ENCODE measurements at places on chromosomes 4 and X.

DNA sequence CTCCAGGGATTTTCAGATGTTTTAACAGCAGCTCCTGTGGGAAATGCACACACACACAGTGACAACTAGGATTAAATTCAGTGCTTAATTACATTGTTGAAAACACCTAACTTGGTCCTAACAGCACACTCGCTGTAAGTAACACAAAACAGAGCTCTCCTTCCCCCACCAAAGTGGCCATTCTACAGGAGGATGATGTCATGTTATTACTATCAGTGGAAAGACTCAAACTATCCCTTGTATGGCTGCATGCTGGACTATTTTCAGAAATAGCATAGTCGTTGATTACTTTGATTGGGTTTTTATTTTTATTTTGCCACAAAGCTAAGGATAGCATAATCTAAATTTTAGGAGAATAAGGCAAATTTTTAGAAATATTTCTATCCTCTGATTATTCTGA is 406.3 kb downstream of the SPRY1 start:
- no peak for DNase-seq

GRCh38 chr4:114866901-114867670 is 246.3 kb downstream of the NDST4 start:
- DNase-seq = no peak

GRCh38 chr4:38889143-38889542 is 21.5 kb downstream of the FAM114A1 start:
- no peak for DNase-seq

GRCh38 chr4:46946919-46947536 is 38.0 kb upstream of the COX7B2 start:
- no peak for DNase-seq

GRCh38 chr4:141995056-141995455 is 358.7 kb downstream of the IL15 start:
- no peak for DNase-seq

GRCh38 chrX:23989689-23990088 is 37.3 kb downstream of the KLHL15 start:
- no peak for DNase-seq

- no peak for DNase-seq
Measured at GRCh38 chr4:154364066-154364845, 127.3 kb downstream of the DCHS2 start.

GRCh38 chr4:108068442-108068841 is 78.8 kb downstream of the HADH start:
- no peak for DNase-seq

DNA sequence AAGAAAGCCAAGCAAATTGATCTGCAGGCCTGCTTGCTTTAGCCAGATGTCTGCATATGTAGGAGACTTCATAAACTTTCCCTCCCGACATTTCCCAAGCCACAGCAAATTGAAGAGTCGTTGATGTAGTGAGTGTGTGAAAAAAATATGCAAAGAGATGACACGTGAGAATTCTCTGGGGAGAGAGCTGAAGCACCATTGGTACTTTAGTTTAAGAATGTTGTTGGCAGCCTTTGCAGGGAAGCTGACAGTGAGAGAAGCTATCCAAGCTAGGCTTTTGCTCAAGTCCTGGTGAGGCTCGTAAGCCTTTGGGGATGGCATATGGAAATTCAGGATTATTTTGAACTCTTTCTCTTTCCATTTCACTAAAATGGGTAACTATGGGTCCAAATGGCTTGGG is 87.5 kb downstream of the GLRA2 start:
- DNase-seq = no peak

- no peak for DNase-seq
Measured at GRCh38 chr4:121801715-121802075, 572 bp downstream of the EXOSC9 start.

GRCh38 chrX:101419489-101419888 is 11.5 kb downstream of the HNRNPH2 start:
- DNase-seq = no peak

DNA sequence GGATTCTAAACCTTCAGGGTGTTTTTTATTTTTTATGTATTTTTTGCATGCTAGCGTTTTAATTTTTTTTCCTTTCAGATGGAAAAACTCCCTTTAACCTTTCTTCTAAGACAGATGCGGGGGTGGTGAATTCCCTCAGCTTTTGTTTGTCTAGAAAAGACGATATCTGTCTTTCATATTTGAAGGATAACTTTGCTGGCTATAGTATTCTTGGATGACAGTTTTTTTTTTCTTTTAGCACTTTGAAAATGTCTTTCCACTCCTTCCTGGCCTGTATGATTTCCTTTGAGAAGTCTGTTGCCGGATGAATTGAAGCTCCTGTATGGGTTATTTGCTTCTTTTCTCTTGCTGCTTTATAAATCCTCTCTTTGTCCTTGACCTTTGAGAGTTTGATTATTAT is 26.6 kb downstream of the PSAPL1 start:
- no peak for DNase-seq

DNA sequence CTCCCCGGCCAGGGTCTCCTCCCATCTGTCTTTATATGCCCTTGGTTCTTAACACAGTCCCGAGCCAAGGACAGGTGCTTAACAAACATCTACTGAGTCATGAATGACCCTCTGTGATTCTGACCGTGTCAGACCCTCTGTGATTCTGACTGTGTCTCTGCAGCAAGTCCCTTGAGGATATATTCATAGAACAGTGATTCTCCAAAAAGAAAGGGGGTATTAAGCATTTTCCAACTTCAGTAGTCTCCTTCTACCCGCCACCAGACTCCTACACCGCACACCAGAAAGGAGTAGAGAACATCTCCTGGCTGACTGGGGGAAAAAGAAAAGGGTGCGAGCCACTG is 13.6 kb downstream of the ACSL1 start:
- no peak for DNase-seq

- no peak for DNase-seq
Measured at GRCh38 chr4:127778102-127778501, 4.0 kb upstream of the HSPA4L start.

DNA sequence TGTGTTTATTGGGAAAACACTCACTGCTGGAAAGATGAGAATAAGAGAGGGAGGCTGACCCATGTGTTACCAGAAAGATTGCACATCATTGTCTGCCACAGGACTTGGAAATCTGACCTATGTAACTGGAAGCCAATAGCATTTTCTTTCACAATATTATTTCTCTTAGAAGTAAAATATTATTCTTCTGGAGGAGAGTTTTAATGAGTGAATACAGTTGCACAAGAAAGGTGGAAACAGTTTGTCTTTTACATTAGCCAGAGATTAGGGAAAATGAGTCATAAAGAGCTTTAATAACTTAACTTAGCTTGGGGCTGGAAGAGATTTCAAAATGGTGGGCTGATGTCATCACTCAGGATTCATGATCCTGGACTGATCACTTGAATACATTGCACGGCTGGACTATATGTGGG is 31.5 kb upstream of the LNX1 start:
- no peak for DNase-seq

DNA sequence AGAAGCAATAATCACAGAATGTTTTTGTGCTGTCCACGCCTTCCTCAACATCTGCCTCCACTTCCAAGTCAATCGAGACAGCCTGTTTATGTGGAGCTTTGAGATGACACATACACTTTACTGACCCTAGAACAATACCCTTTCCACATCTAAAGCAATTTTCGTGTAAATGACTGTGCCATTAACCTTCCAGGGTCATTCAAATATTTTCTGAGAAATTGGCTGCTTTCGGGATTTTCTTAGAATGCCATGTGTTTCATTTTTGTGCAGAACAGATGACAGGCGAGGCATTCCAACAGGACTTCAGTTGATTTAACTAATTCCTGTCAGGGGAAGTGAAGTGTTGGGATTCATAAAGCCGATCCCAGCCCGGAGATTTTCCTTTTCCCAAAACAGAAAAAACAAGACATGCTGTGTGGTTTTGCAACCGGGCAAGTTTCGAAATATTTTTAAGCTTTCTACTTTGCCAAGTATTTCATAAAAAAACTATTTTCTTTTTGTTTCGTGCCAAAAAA is 73.9 kb downstream of the SORBS2 start:
- DNase-seq = no peak

DNA sequence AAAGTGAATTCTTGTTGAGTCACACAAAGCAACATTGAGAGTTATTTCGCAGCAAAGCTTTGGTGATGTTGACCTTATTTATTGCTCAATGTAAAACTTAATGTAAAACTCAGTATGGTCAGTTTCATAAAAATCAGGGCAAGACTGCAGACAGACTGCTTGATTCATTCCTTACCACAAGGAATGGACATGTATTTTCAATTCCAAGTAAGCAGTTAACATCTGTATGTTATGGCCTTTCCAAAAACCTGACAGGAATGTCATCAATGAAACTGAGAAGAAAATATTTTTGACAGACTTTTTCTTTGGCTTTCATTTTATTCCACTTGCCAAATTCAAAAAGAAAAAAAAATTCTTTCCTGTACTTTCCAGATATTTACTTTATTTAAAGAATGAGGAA is 488.3 kb downstream of the ANKRD50 start:
- no peak for DNase-seq

DNA sequence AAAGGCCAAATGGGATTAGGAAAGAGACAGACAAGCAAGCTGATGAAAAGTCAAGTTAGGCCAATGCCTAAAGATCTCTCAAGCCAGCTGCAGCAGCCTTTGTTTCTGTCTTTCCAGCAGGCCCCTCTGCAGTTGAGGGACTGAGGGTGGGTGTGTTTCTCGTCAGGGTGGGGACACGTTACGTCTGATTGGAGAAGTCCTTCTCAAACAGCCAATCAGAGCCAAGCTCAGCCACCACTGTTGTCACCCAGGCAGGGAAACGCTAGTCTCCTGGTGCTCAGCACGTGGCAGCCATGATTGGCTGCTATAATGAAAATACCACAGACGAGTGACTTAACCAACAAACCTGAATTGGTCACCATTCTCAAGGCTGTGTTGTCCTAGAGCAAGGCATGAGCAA is 177.1 kb upstream of the LCORL start:
- DNase-seq = no peak

DNA sequence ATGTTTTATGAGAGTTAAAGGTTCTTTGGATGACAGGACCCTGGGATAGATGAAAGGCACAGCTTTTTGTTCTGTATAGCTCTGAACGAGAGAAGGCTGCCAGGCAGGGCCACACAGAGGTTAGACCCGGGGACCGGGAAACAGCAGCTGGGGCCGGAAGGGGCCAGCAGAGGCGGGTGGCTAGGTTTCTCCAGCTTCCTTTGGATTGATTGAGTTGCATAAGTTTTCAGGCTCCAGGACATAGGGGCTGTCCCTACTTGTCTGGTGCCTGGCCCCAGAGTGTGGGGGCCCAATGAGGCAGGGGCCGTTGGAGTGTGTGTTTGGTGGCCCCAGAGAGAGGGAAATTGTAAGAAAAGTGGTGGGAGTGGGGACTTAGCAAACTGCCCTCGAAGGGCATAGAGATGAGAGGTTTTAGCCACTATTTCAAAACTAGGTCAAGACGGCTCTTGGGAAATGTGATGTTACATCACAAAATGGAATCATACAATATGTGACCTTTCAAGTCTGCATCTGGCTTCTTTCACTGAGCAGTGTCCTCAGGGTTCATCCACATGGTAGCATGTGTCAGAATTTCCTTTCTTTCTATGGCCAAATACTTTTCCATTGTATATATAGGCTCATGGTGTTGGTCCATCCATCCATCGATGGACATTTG is 3.7 kb downstream of the ZFP92 start:
- DNase-seq = no peak

DNA sequence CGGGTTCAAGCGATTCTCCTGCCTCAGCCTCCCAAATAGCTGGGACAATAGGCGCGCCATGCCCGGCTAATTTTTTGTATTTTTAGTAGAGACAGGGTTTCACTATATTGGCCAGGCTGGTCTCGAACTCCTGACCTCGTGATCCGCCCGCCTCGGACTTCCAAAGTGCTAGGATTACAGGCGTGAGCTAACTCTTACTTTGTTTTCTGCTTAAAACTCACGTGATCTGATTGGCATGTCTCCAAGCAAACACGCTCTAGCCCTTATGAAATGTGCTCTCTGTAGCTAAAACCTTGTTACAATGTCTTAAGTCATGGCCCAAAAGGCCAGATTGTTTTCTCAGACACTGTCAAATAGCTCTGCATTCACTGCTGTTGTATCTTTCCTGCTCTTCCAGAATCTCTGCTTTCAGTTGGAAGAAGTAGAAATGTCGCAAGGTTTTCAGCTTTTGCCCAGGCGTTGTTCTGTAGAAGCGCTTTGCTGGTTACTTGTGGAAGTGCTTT is 39.7 kb upstream of the OGT start:
- DNase-seq = no peak

DNA sequence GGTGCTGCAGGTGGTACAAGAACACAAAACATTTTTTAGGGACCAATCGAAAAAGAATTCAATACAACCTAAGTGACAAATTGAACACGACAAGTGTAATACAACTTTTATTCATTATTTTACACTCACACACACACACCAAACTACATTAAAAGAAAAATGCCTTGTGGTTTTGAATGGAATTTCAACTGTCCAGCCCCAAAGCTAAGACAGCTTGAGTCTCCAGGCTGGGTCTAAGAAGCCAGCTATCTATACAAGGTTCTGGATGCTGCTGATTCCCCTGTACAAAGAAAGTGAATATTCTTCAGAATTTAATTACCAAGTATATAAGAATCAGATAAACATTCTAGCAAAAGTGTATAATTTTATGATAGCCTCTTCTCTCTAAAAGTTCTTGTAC is 118.2 kb downstream of the PPP3CA start:
- no peak for DNase-seq

GRCh38 chr4:26248647-26249046 is 72.2 kb upstream of the RBPJ start:
- no peak for DNase-seq

DNA sequence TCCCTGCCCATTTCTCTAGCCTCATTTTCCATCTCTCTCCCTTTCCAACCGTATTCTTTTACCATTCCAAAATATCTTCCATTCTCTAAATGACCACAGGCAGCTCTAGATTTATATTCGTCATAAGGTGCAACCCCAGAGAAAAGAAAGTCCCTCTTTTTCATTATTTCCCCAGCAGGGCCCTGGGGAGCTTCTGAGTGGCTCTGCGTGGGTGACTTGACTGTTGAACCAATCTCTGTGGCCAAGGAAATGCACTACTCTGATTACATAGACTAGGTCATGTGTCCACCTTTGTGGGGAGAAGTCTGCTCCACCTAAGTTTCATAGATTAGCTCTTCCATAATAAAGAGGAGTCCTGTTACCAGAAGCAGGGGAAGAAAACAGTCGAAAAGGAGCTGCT is 51.4 kb downstream of the ATOH1 start:
- DNase-seq = no peak

DNA sequence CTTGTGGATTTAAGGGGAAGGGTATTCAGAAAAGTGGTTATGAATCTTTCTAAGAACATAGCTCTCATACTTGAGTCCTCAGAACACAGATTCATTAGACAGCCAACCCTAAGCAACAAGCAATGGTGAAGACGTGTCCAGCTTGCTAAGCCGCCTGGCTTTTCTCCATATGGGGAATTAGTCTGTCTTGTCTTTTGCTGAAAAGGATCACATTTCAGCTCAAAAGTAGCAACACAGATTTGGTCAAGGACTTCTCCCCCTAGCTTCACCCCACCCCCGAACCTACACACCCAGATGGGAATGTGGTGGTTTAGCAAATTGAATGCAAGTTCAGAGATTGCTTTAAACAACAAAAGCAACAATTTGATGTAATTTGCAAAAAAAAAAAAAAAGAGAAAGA is 103.3 kb upstream of the RASGEF1B start:
- DNase-seq = no peak

- DNase-seq = no peak
Measured at GRCh38 chrX:3521396-3521795, 174.9 kb upstream of the MXRA5 start.
